Pancreas (tissue), 10 donors: ENCODE measurements at places on chromosomes 1 and 21. TPM values are rescaled to one million over a fixed set of nuclear protein-coding genes. Genes with fewer than 3 reads are reported as not detected.

Gene CCDC27
- total RNA-seq: not detected

Gene BRINP2
- not detected for total RNA-seq

Gene PBX1
- total RNA-seq: 91.0 TPM

Gene GJA9
- not detected for total RNA-seq

Gene TRPM2
- total RNA-seq: 8.7 TPM

Gene NTRK1
- total RNA-seq: 0.79 TPM

Gene IPO13
- 11.8 TPM for total RNA-seq

Gene RGS5
- total RNA-seq: 15.7 TPM

Gene PGBD5
- 6.2 TPM for total RNA-seq

Gene ZNF496
- total RNA-seq: 18.9 TPM

Gene C1orf94
- total RNA-seq: not detected

Gene NBPF4
- not detected for total RNA-seq

Gene DCDC2B
- total RNA-seq: not detected

Gene LRRC8B
- 7.4 TPM for total RNA-seq

Gene SHE
- 2.7 TPM for total RNA-seq

Gene ARMH1
- total RNA-seq: 0.82 TPM

Gene NCAM2
- total RNA-seq: 0.47 TPM

Gene NR1I3
- total RNA-seq: not detected

Gene PLEKHN1
- 0.26 TPM for total RNA-seq

Gene SPRR2E
- not detected for total RNA-seq

Gene AK5
- total RNA-seq: 0.20 TPM

Gene MASP2
- total RNA-seq: not detected

Gene SLC1A7
- not detected for total RNA-seq

Gene HSF2BP
- 0.32 TPM for total RNA-seq

Gene FCAMR
- not detected for total RNA-seq

Gene TMPRSS15
- total RNA-seq: not detected

Gene HDGF
- total RNA-seq: 47.1 TPM

Gene PDE9A
- 1.2 TPM for total RNA-seq

Gene EFHD2
- 43.6 TPM for total RNA-seq

Gene HSPA6
- 0.63 TPM for total RNA-seq

Gene GBP7
- total RNA-seq: not detected

Gene GNPAT
- 17.4 TPM for total RNA-seq

Gene KIF17
- total RNA-seq: 0.20 TPM

Gene DMAP1
- 27.2 TPM for total RNA-seq

Gene SMCP
- total RNA-seq: not detected

Gene OR6K3
- total RNA-seq: not detected

Gene OR2L3
- not detected for total RNA-seq

Gene GMEB1
- 5.7 TPM for total RNA-seq

Gene PLA2G2D
- 0.25 TPM for total RNA-seq

Gene AADACL3
- not detected for total RNA-seq

Gene FAM72A
- not detected for total RNA-seq

Gene RHBG
- total RNA-seq: 0.16 TPM

Gene GNB1
- total RNA-seq: 160 TPM

Gene JUN
- 81.7 TPM for total RNA-seq

Gene TTC22
- total RNA-seq: 7.3 TPM

Gene CCSAP
- total RNA-seq: 1.2 TPM

Gene CLCA1
- 0.44 TPM for total RNA-seq

Gene LORICRIN
- not detected for total RNA-seq

Gene ADCY10
- total RNA-seq: 0.31 TPM

Gene AMY1A
- 0.58 TPM for total RNA-seq

Gene GJA5
- 3.5 TPM for total RNA-seq

Gene GPR37L1
- total RNA-seq: 0.25 TPM

Gene CRP
- total RNA-seq: 12.5 TPM

Gene SLC6A17
- total RNA-seq: 2.4 TPM

Gene TDRKH
- total RNA-seq: 5.0 TPM

Gene FAM163A
- total RNA-seq: not detected

Gene ASAP3
- total RNA-seq: 27.6 TPM

Gene IL22RA1
- 158 TPM for total RNA-seq
